ENCODE measurements at places on chromosomes 16 and 17.
A peak's percentile ranks its signal among the peaks of the same experiment; 100 is the strongest.

- DNase-seq = no peak
These were observed 93.5 kb downstream of the WWP2 start for GRCh38 chr16:69855592-69855991.

DNA sequence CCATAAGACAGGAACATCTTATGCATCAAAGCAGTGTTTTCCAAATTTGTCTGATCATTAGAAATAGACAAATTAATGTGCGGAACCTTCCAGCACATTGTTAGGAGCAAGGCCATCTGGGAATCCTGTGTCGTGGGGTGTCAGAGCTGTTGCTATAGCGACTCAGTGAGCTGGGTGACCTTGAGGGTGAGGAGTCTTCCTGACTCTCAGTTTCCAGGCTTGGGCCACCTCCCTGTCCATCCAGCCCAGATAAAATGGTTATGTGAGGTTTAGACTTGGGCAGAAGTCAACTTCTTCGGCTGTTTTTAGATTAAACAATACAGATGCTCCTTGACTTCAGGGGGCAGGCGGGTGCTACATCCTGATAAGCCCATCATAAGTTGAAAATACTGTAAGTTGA, 20.6 kb downstream of the MT1X start:
- no peak for DNase-seq

- peak; percentile 80 for DNase-seq
These were observed 58.5 kb downstream of the TMEM235 start for GRCh38 chr17:78289802-78290363.

DNA sequence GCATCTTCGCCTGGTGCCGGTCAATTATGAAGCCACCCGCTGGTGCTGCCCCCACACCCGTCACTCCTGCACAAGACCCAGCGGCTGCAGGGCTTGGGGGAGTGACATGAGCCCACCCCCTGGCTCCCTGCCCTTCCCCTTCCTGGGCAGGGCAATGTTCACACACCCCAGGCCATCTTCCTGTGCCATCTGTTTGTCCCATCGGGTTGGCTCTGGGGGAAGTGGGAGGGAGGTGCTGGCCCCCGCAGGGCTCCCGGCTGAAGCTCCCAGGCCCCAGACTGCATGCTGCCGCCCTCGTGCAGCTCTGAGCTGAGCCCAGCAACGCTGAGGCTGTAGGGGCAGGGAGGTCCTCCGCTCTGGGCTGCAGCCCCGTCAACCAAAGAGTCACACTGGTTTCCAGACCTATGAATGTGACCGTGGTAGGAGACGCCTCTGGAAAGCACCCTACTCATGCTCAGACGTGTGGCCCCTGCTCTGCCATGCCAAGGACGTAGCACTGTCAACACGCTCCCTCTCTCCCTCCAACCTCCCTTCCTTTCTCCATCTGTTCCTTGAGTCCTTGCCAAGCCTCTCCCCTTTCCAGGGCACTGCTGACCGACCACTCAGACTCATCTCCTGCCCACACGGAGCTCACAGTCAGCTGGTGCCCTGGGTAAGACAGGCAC, 140.4 kb downstream of the ENGASE start:
- DNase-seq = no peak

DNA sequence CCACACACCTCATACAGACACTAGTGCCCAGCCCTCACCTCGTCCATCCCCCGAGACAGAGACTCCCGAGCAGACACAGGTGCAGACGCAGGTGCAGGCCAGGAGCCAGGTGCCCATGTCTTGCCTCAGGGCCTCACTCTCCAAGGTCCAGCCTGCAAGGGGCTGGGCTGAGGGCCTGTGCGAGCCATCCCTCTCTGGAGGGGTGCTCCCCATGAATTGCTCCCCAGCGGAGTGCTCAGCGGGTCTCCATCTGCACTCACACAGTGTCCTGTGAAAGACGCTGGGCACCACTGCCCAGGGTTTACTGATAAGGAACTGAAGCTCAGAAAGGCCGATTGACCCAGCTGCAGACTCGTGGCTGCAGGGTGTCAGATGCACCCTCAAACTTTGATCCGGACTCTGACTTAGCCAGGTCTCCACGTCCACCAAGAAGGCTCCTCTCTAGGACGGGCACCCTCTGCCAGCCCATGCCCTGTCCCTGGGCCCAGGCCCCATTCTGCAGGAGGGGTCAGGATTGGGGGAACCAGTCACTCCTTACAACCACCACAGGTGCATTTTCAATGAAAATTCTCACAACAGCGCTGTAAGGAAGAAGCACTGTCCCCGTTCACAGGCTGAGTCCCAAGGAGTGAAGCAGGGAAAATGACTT, 16.9 kb downstream of the POLR3K start:
- DNase-seq = peak; percentile 15

GRCh38 chr16:71645450-71645849, 19.5 kb downstream of the MARVELD3 start:
- DNase-seq = no peak

DNA sequence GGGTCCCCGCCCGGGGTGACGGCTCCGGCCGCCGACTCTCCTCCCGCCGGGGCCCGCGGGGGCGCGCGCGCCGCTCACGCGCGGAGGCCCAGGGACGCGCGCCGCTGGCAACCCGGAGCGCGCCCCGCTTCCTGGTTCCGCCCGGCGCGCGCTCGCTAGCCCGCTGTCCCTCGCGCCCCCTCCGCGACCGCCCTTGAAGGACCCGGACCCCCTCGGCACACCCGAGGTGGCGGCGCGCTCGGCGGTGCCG, at the start of gene STAT5B:
Gene STAT5B, minus strand, starts transcription at position 33 of the 250 bp plus-strand sequence. CDS start 44,264 bp downstream, outside the sequence.
- peak; percentile 73 for DNase-seq

DNA sequence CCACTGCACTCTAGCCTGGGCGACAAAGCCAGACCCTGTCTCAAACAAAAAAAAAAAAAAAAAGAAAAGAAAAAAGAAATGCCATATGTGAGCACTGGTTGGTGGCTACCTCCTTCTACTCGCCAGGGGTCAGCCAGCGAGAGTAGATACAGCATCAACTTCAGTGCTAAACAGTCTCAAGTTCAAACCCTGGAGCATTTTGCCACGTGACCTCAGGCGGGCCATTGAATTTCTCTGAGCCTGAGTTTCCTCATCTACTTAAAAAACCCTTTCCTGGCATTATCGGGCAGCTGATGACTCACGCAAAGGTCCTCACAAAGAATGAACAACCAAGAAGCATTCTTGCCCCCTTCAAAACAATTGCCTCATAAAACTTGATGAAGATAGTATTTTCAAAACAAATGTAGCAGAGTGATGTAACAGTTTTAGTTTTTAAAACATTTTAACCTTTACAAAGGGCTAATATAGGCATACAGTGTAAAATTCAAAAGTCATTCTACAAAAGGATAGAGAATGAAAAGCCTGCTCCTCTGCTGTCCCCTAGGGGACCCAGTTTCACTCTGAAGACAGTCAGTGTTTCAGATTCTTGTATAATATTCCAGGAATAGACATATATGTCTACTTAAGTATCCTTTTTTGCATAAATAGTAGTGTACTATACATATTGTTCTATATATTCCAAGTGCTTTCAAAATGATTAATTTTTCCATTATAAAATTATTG, 28.4 kb downstream of the DNAH2 start:
- no peak for DNase-seq

DNA sequence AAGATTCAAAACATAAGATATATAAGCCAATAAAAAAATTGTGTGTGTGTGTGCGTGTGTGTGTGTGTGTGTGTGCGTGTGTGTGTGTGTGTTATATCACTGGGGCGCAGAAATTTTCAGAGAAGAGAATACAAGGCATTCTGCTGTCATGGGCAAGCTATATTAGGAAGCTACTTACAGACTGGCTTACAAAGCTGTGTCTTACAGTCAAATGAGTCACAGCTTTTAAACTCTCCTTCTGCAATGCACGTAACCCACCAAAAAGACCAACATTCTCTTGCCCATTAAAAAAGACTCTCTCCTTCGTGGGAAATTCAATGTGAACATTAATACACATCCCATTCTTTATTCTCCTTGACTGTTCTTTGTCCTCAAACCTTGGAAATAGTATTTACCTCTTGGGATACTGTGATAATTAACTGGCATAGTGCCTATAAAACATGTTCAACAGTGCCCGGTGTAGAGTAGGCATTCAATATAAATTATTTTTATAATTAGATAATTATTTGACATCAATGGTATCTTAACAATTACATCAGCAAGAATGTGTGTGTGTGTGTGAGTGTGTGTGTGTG, 860.4 kb upstream of the SOX9 start:
- DNase-seq = no peak

- no peak for DNase-seq
These were observed 88.1 kb upstream of the ASIC2 start for GRCh38 chr17:33381201-33381600.

- no peak for DNase-seq
These were observed 66.5 kb downstream of the IGF2BP1 start for GRCh38 chr17:49063652-49064051.

- no peak for DNase-seq
These were observed 1.4 kb upstream of the CBX2 start for GRCh38 chr17:79776376-79777119.

DNA sequence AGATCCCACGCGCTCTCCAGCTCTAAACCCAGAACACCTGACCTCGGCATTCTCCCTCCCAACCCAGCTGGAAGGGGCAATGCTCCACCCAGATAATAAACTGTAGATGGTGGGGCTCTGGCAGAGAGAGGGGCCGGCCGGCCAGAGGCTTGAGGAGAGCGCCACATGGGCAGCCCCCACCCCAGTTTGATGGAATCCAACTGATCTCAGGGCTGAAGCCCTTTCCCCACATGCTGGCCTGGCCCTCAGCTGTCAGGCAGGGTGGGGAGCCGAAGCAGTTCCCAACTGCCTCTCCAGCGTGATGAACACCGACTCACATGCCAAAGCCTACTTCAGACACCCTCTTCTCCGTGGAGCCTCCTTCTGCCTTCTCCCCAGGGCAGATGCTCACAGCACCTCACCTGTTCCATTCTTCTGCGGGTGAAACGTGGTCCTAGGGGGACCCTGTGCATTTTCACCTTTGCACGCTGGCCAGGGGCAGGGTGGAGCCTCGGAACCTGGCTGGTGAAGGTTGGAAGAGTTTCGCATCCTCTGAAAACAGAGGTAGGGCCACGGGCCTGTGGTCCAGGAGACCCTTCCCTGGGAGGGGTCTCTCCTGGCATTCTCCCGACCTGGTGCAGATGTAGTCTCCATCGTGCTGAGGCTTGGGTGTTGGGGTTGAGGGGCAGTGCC, 65.7 kb upstream of the ZNF469 start:
- no peak for DNase-seq

GRCh38 chr16:79893445-79893844, 292.9 kb upstream of the MAF start:
- no peak for DNase-seq

- DNase-seq = no peak
These were observed 139.6 kb upstream of the FAM20A start for GRCh38 chr17:68740555-68741447.

DNA sequence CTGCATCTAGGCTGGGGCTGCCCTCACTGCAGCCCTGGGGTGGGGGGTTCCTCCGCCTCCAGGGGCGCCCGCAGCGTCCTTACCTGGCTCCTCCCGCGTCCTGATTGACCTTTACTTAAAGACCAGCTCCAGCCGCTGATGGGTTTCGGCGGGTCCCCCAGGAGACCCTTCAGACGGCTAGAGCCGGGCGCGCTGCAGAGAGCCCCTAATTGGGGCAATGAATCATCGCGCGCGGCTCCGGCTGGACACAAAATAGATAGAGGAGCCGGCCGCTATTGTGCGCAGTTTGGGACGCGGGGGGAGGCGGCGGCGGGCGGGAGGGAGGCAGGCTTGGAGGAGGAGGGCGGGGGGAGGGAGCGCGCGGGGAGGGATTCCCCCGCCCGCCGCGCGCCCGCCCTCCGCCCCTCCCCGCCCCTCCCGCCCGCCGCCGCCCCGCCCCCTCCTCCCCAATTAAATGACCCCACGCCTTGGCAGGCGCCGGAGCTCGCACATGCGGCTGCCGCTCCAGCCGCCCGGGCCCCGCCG, 56.5 kb upstream of the CIBAR2 start:
- DNase-seq = no peak
